EL (cell line): ENCODE measurements at places on chromosomes 6 and 20.

DNA sequence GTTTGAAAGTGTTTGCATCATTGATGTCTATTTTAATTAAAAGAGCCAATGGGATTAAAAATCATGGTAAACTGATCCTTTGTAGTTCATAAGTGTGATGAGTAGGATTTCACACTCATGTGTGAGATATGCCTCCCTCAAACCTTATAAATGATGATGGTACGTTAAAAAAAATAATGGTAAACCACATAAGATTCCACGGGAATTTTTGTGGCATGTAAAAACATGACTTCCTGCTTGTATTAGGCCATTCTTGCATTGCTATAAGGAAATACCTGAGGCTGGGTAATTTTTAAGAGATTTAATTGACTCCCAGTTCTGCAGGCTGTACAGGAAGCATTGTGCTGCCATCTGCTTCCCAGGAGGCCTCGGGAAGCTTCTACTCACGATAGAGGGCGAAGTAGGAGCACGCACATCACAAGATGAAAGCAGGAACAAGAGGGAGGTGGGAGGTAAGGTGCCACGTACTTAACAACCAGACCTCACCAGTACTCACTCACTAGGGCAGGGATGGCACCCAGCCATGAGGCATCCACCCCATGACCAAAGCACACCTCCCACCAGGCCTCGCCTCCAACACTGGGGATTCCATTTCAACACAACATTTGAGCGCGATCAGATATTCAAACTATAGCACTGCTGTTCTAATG, 187.6 kb upstream of the QKI start:
- peak; percentile 82 for DNase-seq

- no peak for DNase-seq
Measured at GRCh38 chr6:44025226-44025625, 102.0 kb downstream of the MRPL14 start.

DNA sequence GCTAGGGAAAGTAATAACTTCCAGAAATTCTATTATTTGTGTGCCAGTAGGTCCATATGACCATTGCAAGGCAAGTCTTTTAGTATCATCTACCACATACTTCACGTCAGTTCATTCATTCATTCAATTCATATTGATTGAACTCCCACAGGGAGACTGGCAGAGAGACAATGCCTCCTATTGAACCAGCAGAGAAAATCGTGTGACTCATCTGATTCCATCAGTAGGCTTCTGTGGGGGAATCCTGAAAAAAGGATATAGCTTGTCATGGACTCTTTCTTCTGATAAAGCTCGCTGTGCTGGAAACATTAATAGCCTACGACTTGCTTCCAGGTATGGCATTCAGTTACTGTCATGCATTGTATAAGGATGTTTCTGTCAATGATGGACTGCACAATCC, 45.3 kb upstream of the CNR1 start:
- DNase-seq = no peak

DNA sequence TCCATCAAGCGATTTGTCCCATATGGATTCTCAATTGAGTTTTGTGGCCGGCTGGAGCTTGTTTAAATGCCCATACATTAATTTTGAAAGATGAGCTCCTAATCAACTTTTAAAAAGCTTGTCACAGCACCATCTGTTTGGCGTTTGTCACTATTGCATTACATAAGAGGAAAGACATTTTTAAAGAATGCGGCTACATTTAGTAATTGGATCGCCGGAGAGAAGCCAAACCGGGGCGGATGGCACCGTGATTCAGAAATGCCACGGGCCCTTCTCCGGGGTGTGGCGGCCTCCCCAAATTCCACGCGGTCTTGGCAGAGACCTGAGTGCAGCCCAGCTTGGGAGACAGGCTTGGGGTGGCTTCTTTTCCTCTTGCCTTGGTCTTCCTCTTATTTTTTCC, 67.7 kb upstream of the ZNFX1 start:
- DNase-seq = peak; percentile 96

DNA sequence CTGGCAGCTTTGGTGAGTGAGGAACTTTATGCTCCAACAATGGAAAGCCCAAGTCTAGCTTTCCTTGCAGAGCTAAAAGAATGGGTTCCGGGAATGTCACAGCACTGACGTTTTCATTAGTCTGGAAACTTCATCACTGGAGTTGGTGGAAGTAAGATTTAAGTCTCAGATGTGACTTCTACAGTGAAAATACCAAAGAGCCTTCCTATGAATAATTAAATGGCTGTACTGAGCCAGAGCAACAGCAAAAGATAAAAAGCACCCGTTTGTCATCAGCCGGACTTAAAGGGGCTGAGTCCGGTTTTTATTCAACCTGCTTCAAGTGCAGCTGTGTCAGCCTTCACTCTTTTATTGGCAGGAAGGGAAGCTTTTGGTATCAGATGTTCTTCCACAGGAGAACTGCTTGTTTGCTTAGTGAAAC, 46.5 kb upstream of the SHLD1 start:
- DNase-seq = no peak

GRCh38 chr6:89284081-89284480, 31.0 kb downstream of the GABRR2 start:
- DNase-seq = no peak

- no peak for DNase-seq
Measured at GRCh38 chr6:65545920-65546319, 161.1 kb downstream of the EYS start.

DNA sequence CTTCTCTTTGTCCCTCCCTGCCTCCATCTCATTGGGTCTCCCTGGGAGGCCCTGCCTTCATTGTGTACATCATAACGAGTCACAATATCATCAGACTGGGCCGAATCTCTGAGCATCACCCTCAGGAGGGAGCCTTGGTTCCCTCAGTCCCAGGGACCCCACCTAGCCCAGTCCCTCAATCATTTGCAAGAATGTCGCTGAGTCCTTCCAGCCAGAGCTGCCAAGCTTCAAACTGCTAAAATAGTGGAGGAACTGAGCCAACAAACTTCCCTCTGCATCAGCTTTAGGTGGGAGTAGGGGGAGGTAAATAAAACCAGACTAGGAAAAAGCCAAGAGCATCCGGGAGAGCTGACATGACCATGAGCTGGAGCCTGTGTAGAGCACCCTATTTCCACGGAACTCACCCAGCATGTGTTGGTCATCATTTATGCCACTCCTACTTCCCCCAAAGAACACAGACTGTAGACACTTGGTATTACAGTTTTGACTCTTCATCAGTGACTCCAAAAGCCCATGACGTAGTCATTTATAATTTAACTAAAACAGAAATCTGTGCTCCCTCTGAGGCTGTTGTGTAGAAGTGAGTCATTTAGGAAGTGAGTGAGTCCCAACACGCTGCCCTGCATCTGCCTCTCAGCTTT, 28.8 kb upstream of the IL17A start:
- peak; percentile 13 for DNase-seq

DNA sequence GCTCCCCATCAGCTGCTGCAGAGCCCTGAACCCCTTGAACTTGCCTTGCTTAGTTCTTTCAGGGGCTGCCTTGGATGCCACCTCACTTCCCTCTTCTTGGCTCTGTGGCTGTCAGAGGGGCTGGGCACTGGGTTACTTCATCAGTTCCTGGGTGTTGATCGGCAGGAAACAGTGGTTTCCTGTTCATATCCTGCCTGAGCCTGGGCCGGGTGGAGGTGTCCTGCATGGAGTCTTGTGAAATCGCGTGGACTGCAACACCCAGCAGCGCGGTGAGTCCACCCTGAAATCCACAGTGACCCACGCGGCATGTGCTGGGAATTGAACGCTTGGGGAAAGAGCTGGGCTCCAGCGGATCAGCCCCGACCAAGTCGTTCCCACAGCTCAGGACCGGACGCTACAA, 97.5 kb downstream of the CDH26 start:
- peak; percentile 30 for DNase-seq

GRCh38 chr6:75611702-75612375, 10.2 kb downstream of the SENP6 start:
- DNase-seq = no peak

- DNase-seq = no peak
Measured at GRCh38 chr20:34293589-34293988, 9.6 kb downstream of the AHCY start.

DNA sequence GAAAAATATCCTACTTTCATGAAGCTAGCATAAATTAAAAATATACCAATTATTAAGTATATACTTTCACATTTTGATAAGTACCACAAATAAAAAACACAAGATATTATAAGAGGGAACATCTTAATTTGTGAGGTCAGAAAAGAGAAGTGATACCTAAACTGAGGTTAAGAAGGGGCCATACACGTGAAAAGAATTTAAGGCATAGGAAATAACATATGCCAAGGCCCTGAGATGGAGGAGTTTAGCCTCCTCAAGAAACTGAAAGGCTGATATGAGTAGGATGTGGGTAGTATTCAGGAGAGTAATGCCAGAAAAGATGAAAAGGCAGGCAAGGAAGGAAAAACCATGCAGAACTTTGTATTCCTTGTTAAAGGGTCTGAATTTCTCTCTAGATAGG, 116.6 kb upstream of the HTR1E start:
- DNase-seq = no peak

- DNase-seq = no peak
Measured at GRCh38 chr6:55568808-55569439, 10.1 kb downstream of the HMGCLL1 start.

DNA sequence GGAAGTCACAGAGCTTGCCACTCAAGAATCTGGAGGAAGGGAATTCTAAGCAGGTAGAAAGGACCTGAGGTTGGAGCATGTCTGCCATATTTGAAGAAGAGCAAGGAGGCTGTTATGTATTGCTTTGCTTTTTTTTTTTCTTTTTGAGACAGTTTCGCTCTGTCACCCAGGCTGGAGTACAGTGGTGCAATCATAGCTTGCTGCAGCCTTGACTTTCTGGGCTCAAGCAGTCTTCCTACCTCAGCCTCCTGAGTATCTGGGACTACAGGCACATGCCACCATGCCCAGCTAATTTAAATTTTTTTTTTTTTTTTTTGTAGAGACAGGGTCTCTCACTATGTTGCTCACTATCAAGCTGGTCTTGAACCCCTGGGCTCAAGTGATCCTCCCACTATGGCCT, 40.8 kb downstream of the ORC3 start:
- no peak for DNase-seq

GRCh38 chr6:135527116-135527959, 29.8 kb upstream of the AHI1 start:
- DNase-seq = no peak

DNA sequence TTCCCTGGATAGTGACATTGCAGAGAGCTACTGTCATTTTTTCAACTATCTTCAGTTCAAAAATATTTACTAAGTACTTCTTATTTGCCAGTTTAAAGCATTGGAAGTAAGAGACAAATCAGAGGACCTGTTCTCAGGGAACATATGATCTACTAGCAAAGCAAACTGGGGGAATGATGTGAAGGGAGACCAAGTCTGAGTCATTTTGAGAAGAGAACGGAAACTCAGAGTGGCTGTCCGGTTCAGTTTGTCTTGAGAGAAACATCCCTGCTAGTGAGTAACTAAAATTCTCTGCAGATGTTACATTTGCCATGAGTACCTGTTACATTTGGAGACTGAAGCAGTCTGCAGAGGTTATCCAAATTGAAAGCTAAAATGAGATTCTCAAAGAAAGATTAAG, 118.3 kb downstream of the KCNQ5 start:
- DNase-seq = no peak

- DNase-seq = peak; percentile 57
Measured at GRCh38 chr6:161215193-161215592, 58.7 kb downstream of the AGPAT4 start.

DNA sequence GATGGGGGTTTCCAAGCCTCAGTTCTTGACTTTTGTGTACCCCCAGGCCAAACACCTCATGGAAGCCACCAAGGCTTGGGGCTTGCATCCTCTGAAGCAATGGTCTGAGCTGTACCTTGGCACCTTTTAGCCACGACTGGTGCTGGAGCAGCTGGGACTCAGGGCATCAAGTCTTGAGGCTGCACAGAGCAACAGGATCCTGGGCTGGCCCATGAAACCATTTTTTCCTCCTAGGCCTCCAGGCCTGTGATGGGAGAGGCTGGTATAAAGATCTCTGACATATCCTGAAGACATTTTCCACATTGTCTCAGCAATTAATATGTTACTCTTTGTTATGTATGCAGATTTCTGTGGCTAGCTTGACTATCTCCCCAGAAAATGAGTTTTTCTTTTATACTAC, 269.1 kb upstream of the TBX18 start:
- DNase-seq = no peak

DNA sequence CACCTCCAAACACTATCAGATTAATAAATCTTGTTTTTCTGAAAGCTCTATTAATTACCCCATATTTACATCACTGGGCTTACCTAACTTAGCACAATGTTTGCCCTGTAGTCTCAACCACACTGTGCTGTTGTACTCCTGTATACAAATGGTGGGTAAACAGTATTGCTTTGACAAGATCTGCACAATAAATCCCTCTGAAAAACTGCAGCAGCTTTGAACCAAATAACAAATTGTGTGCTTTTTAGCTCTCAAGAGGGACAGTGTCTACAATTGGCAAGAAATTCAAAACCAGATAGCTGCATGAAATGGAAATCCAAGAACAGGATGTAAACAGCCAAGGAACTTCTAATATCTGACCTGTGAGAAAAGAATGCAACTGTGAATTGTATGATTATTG, 10.4 kb downstream of the KIF6 start:
- DNase-seq = no peak

DNA sequence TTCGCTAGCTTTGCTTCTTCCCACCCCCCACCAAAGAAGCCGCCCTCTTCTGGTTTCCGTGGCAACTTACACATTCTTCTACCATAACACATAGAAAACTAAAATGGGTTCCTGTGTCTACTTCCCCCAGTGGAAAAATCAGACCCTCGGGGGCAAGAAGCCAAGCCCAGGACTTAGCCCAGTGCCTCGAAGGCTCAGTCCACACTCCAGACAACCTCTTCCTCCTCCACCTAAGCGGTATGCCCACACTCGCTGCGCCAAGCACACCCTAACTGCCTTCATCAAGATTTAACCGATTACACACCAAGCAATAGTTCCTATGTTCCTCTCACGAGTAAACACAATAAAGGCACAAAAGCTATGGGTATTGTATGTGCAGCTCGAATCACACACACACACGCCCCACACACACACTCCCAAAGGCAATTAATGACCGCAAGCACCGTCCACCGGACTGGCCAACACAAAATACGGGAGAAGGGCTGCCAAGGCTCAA, 537 bp downstream of the PPIL4 start:
- DNase-seq = peak; percentile 67

DNA sequence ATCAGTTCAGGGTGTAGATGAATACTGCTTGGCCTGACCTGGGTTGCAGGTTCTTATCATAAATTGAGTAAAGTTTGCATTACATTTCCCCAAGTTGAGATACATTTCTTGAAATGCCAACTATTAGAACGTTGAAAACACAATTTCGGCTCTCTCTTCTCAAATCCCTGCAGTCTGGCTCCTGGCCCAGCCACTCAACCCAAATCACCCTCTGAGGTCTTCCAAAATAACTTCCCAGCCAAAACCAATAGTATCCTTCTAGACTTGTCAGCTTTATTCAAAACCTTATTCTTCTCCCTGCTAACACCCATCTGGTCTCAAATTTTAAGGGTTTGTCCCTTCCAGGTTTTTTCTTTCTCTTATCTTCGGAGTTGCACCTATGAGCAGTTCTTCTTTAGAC, 263.6 kb downstream of the EYA4 start:
- no peak for DNase-seq

GRCh38 chr6:167495506-167496401, 170.9 kb downstream of the TTLL2 start:
- no peak for DNase-seq
